GM13976 (cell line): ENCODE measurements at places on chromosomes 2 and 18.
A peak's percentile ranks its signal among the peaks of the same experiment; 100 is the strongest.

GRCh38 chr2:65016789-65017188 lies 27.6 kb downstream of the SLC1A4 start:
- DNase-seq, result peak; percentile 73

DNA sequence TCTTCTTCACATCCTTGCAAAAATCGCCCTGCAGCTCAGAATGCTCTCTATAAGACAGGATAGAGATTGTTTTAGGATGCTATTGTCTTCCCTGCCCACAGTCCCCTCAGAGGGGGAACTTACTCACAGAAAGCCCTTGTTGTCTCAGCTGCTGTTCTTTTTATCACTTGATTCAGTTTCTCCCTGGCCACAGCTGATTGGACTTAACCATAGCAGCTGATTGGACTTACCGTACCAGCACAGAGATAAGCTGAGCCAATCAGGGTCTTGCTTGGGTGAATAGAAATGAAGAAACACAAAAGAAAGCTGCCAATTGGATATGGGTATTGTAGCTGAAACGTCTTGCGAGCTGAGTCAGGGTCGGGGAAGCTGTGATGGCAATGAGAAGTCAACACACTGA lies 194.2 kb upstream of the MEX3C start:
- no peak for DNase-seq

- no peak for DNase-seq
These were observed 21.0 kb downstream of the MIB1 start for GRCh38 chr18:21761471-21762115.

- DNase-seq, result peak; percentile 57
These were observed 510.3 kb downstream of the RNF144A start for GRCh38 chr2:7427293-7428060.

- no peak for DNase-seq
These were observed 63.0 kb upstream of the PSMD14 start for GRCh38 chr2:161245261-161245553.

- peak; percentile 60 for DNase-seq
These were observed 163.8 kb downstream of the WDPCP start for GRCh38 chr2:63424329-63425078.
